Activated T-helper 17 cell treated with anti-CD3 and anti-CD28 coated beads, Interleukin-2, amount 50 U/mL, for 72 hours (primary cell): ENCODE measurements at places on chromosomes 2 and 18. TPM values are rescaled to one million over a fixed set of nuclear protein-coding genes. Genes with fewer than 3 reads are reported as not detected.

- H3K27ac ChIP-seq, result no peak overlapping the region
- H3K27me3 ChIP-seq, result peaks cover 4% of the 10 kb centered on the region
- no peak overlapping the region for H3K4me3 ChIP-seq
- no peaks in the 10 kb centered on the region for H3K4me1 ChIP-seq
These were observed 32.0 kb downstream of the TCF7L1 start for GRCh38 chr2:85165088-85165690.

DNA sequence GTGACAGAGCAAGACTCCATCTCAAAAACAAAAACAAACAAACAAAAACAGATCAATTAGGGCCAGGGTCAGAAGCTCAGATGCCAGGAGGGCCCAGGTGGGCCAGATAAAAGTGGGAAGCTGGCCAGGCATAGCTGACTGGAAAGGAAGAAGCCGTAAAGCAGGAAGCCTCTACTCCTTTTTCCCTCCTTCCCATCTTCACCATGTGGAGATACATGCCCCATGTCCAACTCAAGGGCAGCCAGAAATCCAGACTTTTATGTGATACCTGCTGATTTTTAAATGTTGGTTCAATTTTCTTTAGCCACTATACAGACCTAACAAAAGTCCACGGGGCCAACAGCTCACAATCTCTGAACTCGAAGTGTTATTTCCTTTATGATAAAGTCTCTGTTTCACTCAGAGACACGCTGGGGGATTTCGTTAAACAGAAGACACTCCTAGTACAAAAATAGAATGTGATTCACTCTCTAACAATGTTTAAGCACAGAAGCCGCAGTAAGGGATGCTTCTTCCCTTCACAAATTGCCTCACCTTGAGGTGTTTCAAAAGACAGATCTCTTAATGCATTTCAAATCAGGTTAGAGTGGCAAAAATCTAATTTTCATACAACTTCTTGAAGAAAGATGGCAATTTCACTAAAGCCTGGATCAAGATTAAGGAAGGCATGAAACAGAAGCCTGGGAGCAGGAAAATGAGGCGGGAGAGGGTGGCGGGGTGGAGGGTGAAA, 14.0 kb downstream of the TMEM247 start:
- peaks cover 2% of the 10 kb centered on the region for H3K27me3 ChIP-seq
- H3K4me3 ChIP-seq, result peak overlapping the region; percentile 9
- ATAC-seq, result peak; percentile 73
- no peaks in the 10 kb centered on the region for H3K4me1 ChIP-seq
- H3K36me3 ChIP-seq, result no peaks in the 10 kb centered on the region

Gene CNOT9
- 74.1 TPM for total RNA-seq

GRCh38 chr2:98484121-98484557, 39.5 kb downstream of the INPP4A start:
- ATAC-seq, result no peak
- peak overlapping the region; percentile 86 for H3K27ac ChIP-seq
- no peaks in the 10 kb centered on the region for H3K27me3 ChIP-seq
- H3K4me3 ChIP-seq, result peak overlapping the region; percentile 52
- no peaks in the 10 kb centered on the region for H3K36me3 ChIP-seq

GRCh38 chr2:25951071-25951547, 31.2 kb downstream of the KIF3C start:
- H3K4me1 ChIP-seq, result no peaks in the 10 kb centered on the region
- ATAC-seq, result peak; percentile 96
- no peaks in the 10 kb centered on the region for H3K36me3 ChIP-seq
- H3K27ac ChIP-seq, result no peak overlapping the region

DNA sequence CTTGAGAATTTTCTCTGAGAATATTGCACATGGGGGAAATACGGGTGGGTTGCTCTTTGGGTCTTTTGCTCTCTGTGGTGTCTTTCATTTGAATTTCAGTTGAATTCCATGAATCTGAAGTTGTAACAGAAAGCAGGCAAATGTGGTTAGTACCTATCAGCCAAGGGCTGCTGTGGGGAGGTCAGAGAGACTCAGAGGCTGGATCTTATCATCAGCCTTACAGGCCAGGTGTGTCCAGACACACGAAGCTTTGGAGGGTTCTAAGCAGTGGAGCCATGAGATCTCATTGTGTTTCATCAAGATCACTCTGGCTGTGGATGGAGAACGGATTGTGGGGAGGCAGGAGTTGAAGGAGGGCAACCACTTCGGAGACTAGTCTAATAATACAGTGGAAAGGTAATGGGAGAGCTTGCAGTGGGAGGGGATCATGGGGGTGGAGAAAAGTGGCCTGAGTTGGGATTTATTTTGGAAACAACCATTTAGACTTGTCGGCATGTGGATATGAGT, 68.1 kb downstream of the GNAL start:
- H3K36me3 ChIP-seq, result no peaks in the 10 kb centered on the region
- ATAC-seq, result no peak
- H3K27me3 ChIP-seq, result peaks cover 29% of the 10 kb centered on the region
- H3K4me1 ChIP-seq, result peaks cover 2% of the 10 kb centered on the region
- H3K4me3 ChIP-seq, result no peak overlapping the region
- H3K27ac ChIP-seq, result no peak overlapping the region

Gene TUBA4B
- not detected for total RNA-seq

Gene OTOS
- total RNA-seq, result not detected

- H3K4me3 ChIP-seq, result no peak overlapping the region
- H3K27me3 ChIP-seq, result no peaks in the 10 kb centered on the region
- no peak overlapping the region for H3K27ac ChIP-seq
- no peak for ATAC-seq
These were observed 202.7 kb upstream of the SPOPL start for GRCh38 chr2:138298900-138299299.

DNA sequence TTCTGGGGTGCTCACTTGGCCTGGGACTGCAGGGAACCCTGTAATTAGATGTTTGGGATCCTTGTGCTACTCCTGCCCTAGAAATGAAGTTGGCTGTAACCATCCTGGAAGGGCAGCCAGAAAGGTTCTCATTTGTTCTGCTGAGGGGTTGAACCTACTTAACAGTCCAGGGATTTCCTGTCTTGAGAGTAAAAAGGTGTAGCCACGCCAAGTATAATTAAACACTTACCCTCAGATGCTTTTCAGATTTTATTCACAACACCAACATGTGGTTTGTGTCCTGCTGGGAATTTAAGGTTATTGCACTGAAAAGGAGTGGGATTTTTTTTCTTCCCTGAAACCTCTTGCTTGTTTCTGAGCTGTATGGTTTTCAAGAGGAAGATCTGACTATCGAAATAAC, 222.4 kb upstream of the APCDD1 start:
- ATAC-seq, result no peak
- H3K36me3 ChIP-seq, result no peaks in the 10 kb centered on the region
- no peak overlapping the region for H3K27ac ChIP-seq
- peaks cover 8% of the 10 kb centered on the region for H3K27me3 ChIP-seq
- no peak overlapping the region for H3K4me3 ChIP-seq

Gene CPLX4
- not detected for total RNA-seq

DNA sequence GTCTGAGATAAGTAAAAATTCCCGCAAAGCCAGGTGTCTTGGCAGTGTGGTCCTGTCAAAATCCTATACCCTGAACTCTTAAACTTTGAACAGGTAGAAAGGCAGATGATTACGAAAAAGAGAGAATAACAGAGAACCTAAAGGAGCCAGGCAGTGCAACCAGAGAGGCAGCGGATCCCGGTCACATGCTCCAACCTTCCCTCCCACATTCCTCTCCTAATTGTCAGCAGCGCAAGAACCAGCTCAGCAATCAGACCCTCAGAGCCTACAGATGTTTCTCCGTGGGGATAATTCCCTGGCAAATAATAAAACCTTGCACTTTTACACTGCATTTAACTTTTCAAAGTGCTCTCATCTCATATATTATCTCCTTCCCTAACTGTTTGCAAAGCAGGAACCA, 124.8 kb downstream of the EPHA4 start:
- no peaks in the 10 kb centered on the region for H3K27me3 ChIP-seq
- H3K4me1 ChIP-seq, result no peaks in the 10 kb centered on the region
- H3K36me3 ChIP-seq, result peaks cover 34% of the 10 kb centered on the region
- H3K27ac ChIP-seq, result no peak overlapping the region
- H3K4me3 ChIP-seq, result no peak overlapping the region

GRCh38 chr2:218997731-218998130, 4.5 kb upstream of the CRYBA2 start:
- H3K4me1 ChIP-seq, result peaks cover 3% of the 10 kb centered on the region
- no peak overlapping the region for H3K4me3 ChIP-seq
- no peaks in the 10 kb centered on the region for H3K36me3 ChIP-seq
- peaks cover 32% of the 10 kb centered on the region for H3K27me3 ChIP-seq
- no peak for ATAC-seq
- no peak overlapping the region for H3K27ac ChIP-seq

DNA sequence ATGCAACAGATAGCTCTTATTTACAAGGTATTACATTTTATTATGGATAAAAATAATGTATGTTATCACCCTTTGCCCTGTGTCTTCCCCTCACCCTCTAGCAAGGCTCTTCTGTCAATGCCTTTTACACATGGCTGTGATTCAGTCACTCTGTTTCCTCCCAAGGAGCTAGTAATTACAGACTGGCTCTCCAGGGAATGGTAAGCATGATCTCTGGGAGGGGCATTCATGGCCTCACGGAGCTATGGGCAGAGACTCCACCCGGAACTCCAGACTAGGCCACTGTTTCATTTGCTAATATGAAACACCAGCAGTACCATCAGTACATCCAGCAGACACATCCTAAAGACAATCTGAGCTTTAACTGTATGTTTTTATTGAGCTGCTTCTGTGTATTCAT, 410.9 kb upstream of the CYRIA start:
- ATAC-seq, result no peak
- no peaks in the 10 kb centered on the region for H3K27me3 ChIP-seq
- H3K36me3 ChIP-seq, result no peaks in the 10 kb centered on the region
- no peaks in the 10 kb centered on the region for H3K4me1 ChIP-seq

Gene KIF5C
- 43.8 TPM for total RNA-seq

- H3K4me3 ChIP-seq, result no peak overlapping the region
- no peaks in the 10 kb centered on the region for H3K36me3 ChIP-seq
- no peak overlapping the region for H3K27ac ChIP-seq
- H3K27me3 ChIP-seq, result no peaks in the 10 kb centered on the region
- no peak for ATAC-seq
These were observed 52.3 kb upstream of the RALBP1 start for GRCh38 chr18:9422816-9423519.

Gene PPM1B
- total RNA-seq, result 38.9 TPM

DNA sequence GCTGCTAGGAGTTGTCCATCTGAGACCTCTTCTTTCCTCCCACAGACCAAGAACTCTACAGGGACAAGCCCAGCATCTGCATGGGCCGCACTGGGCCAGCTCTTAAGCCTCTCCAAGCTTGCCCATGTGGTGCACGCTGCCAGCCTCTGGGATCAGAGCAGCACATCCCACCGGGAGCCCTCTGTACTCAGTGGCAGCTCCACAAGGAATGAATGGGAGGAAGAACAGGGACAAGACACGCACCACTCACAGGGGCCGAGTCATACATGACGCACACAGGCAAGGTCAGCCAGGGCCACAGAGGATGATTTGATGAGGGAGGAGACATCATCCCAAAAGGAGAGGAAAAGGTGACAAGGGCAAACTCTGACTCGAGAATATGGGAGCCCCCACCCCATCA, 268.3 kb downstream of the KLHL29 start:
- H3K4me1 ChIP-seq, result no peaks in the 10 kb centered on the region
- ATAC-seq, result no peak
- no peaks in the 10 kb centered on the region for H3K36me3 ChIP-seq
- H3K27me3 ChIP-seq, result no peaks in the 10 kb centered on the region
- no peak overlapping the region for H3K4me3 ChIP-seq

DNA sequence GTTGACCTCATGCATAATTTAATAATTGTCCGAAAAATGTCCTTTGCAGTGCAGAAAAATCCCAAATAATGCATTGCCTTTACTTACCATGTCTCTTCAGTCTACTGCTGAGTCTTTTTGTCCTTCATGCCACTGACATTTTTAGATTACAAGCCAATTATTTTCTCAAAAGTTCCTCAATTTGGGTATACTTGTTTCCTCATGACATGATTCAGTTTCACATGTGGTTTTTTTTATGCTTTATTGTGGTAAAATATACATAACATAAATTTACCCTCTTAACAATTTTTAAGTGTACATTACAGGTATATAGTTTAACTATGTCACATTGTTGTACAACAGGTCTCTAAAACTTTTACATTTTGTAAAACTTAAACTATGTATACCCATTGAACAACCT, 81.0 kb downstream of the EPC2 start:
- H3K4me3 ChIP-seq, result peak overlapping the region; percentile 56
- ATAC-seq, result no peak
- no peaks in the 10 kb centered on the region for H3K27me3 ChIP-seq
- H3K27ac ChIP-seq, result no peak overlapping the region
- peaks cover 25% of the 10 kb centered on the region for H3K36me3 ChIP-seq
- H3K4me1 ChIP-seq, result peaks cover 39% of the 10 kb centered on the region

DNA sequence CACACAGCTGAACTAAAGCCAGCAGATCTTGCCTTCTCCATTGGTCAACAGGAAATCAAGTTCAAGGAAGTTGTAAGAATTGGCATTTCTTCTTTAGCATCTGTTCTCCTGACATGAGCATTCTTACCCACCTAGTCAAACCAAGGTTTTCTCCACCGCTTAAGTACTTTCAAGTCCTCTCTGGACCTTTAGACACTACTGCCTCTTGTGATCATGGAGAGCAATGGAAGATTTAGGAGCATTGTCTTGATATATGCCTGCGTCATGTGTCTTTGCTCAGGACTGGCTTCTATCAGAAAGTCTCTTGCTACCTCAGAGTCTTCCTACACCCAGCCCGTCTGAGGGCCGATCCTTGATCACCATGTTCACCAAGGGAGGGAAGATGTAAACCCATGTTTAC, 262.2 kb downstream of the PHLPP1 start:
- no peaks in the 10 kb centered on the region for H3K27me3 ChIP-seq
- no peak overlapping the region for H3K4me3 ChIP-seq
- no peak for ATAC-seq

Gene HOXD1
- not detected for total RNA-seq
